ENCODE measurements at places on chromosomes 11 and 22.

GRCh38 chr22:49853981-49854831, 562 bp downstream of the ZBED4 start:
- DNase-seq = peak; percentile 20

GRCh38 chr11:46248289-46249102, 29.0 kb upstream of the CREB3L1 start:
- no peak for DNase-seq

DNA sequence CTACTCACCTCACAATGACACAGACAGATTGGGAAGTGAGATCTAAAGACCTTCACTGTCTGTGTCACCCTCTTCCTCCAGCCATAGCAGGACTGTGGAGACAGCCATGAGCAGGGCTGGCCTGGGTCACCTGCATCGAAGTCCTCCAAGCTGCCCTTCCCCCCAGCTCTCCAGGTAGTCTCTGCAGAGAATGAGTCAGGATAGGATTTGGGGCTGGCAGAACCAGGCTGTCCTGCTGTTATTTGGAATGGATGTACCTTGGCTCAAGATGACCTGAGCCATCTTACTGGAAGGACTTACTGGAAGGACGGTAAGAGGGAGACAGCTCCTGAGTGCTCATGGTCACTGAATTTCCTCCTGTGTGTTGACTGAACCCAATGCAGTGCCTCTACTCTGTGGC, 29.2 kb downstream of the GGTLC2 start:
- DNase-seq = no peak

GRCh38 chr11:85269109-85269508, 358.0 kb downstream of the DLG2 start:
- DNase-seq = no peak

DNA sequence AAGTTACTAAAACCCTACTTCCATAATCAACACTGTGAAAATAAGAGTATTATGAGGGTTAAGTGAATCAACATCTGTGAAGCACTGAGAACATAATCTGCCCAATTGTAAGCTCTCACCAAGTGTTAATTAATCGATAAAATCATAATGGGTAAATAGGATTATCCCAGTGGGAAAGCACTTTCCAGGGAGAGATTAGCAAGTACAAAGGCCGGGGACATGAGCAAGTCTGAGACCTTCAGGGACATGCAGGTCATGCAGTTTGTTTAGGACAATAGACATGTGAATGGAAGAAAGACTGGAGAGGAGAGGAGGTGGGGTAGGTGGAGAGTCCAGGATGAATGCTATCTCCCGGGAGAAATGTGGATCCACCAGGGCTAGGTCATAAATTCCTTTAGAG, 57.8 kb upstream of the FIBIN start:
- DNase-seq = no peak

Data from dorsolateral prefrontal cortex (tissue), 122 donors.